ENCODE measurements at places on chromosomes 11 and 22.
A peak's percentile ranks its signal among the peaks of the same experiment; 100 is the strongest.

- peaks cover 21% of the 10 kb centered on the region for H3K27me3 ChIP-seq
- H3K4me1 ChIP-seq: no peaks in the 10 kb centered on the region
- H3K4me3 ChIP-seq: no peak overlapping the region
- no peak for ATAC-seq
- no peak overlapping the region for H3K27ac ChIP-seq
- H3K36me3 ChIP-seq: no peaks in the 10 kb centered on the region
Measured at GRCh38 chr11:76267556-76267955, 61.3 kb upstream of the WNT11 start.

- H3K4me3 ChIP-seq: no peak overlapping the region
- no peak for ATAC-seq
Measured at GRCh38 chr22:44894321-44894720, 115.5 kb downstream of the PHF21B start.

DNA sequence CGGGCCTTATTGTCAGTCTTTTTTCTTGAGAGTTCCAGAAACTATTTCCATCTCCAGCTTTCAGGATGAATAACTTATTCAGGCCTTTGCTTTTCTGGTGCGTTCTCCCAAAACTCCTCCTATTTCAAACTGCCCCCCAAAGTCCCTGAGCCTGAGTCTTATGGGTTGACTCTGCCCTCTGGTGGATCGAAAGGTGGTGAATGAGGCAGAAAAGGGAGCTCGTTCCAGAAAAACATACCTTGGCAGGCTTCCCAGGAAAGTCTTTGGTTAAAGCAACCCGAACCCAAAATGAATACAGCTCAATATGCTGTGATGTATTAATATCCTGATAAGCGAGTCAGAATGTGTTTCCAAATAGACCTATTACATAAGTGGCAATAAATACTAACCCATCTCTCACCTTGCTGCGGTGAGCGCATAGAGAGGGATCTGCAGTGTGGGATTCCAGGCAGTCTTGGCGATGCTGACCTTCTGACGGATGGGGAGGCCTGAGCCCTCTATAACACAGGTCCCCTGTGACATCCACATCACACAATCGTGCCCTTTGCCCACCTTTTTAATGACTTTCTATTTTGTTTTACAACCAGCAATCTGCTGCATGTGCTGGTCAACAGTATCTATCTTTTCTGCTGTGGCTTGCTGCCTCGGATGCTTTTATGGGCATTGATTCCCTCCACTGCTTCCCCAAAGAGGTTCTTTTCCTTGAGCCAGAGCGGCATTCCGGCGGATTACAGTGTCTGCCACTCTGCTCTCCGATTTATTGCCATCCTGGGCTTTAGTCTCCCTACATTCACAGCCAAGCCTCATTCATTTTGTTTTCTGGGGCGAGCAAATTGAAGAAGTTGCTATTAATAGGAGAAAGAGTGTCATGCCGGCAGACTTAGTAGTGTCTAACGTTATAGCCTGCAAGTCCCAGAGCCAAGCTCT lies 756.8 kb downstream of the NTM start:
- no peaks in the 10 kb centered on the region for H3K27me3 ChIP-seq
- no peaks in the 10 kb centered on the region for H3K36me3 ChIP-seq
- H3K4me1 ChIP-seq: no peaks in the 10 kb centered on the region

GRCh38 chr11:63635762-63636465 lies 21.7 kb upstream of the PLAAT3 start:
- H3K4me1 ChIP-seq: peaks cover 10% of the 10 kb centered on the region
- ATAC-seq: peak; percentile 55
- H3K4me3 ChIP-seq: no peak overlapping the region

DNA sequence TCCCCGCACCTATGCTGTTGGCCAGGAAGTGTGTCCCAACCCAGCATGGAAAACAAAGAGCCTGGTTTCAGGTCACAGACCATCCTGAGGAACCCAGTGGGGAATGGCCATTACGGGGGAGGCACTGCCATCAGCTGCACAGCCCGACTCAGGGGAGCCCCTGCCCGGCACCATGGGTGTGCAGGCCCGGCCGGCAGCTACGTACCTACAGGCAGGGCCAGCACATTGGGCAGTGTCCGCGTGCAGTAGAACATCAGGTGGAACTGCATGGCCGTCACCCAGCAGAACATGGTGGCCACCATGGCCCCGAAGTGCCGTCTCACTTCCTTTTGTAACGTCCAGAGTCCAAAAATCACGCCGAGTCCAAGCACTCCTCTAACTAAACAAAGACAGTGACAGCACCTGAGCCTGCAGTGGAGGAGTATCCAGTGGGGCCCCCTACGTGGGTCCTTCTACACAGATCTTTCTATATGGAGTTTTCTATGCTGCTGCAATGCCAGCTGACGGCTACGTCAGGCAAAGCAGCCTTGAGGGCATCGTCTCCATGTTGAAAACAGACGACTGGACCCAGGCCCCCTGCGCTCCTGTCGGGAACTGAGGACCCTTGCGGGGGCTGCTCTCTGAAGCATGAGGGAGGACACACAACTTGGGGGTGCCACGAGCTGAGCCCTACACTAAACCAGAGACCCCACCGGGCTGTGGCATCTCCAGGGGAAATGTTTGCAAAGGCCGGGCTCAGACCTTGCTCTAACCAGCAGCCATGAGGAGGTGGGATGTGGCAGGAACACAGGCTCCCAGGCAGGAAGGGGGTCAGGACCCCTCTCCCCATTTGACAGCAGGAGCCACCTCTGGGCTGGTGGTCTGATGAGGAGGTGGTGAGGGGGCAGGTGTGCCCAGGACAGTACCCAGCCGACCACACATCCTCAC lies 7.7 kb downstream of the ALG12 start:
- no peaks in the 10 kb centered on the region for H3K27me3 ChIP-seq
- ATAC-seq: no peak
- no peak overlapping the region for H3K27ac ChIP-seq
- H3K36me3 ChIP-seq: peaks cover 49% of the 10 kb centered on the region

- ATAC-seq: no peak
- no peak overlapping the region for H3K4me3 ChIP-seq
- no peaks in the 10 kb centered on the region for H3K27me3 ChIP-seq
- no peak overlapping the region for H3K27ac ChIP-seq
Measured at GRCh38 chr11:10032935-10033334, 261.1 kb downstream of the SBF2 start.

DNA sequence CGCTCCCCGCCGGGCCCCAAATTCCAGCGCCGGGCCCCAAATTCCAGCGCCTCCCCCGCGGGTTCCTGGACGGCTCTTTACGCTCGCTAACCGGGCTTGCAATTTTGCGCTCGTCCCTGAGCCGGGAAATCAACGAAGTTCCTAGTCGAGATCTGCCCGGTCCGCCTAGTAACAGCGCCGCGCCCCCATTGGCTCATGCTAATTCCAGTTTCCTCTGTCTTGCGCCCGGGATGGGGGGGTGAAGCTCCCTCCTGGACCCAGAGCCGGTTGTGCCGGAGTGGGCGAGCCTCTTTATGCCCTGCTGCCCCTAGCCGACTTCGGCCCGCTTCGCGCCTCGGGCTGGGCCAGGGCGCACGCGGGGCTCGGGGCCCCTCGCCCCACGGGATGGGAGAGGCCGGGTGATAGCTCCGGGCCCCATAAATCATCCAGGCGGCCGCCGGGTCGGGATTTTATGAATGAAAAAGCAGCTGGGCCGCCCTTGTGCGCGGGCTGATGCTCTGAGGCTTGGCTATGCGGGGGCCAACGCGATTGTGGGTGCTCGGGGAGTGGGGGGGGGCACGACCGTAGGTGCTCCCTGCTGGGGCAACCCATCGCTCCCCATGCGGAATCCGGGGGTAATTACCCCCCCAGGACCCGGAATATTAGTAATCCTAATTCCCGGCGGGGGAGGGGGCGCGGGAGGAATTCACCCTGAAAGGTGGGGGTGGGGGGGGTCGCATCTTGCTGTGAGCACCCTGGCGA lies 1.8 kb upstream of the CCND1 start:
- no peak for ATAC-seq
- H3K27ac ChIP-seq: peak overlapping the region; percentile 54
- H3K4me1 ChIP-seq: peaks cover 43% of the 10 kb centered on the region
- H3K27me3 ChIP-seq: peaks cover 49% of the 10 kb centered on the region
- no peaks in the 10 kb centered on the region for H3K36me3 ChIP-seq

DNA sequence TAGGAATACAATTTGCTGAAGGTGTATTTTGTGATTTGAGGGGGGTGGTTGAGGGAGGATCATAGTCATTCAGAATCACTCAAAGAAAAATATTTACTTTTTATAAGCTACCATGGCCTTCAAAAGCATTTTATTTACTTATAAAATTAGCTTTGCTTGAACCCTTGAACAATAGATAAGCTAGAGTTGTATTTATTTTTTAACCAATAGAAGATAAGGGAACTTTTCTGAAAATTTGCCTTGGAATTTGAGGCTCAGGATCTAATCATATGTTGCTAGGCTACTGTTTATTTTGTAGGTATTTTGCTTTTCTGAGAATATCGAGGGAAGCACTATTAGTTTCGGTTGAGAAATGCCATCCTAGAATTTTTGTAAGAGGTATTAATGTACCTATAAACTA lies 82.1 kb downstream of the EMSY start:
- no peak overlapping the region for H3K27ac ChIP-seq
- ATAC-seq: no peak
- no peaks in the 10 kb centered on the region for H3K4me1 ChIP-seq

DNA sequence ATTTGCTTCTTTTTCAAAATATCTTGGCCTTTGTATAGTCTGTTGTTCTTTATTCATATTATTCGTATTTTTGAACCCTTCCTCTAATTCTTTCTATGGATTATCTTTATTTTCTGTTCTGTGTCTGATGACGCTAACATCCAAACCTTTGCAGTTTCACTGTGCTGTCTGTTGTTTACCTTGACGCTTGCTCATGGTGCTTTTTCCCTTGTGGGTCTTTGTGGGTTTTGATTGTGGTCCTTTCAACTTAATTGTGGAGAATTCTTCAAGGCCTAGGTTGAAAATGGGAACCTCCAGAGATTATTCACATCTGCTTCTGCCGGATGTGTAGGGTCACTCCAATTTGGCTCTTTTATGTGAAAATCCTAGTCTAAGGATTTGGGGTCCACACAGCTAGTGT lies 34.6 kb downstream of the PARVG start:
- no peak for ATAC-seq
- no peak overlapping the region for H3K27ac ChIP-seq
- peaks cover 13% of the 10 kb centered on the region for H3K36me3 ChIP-seq
- H3K4me3 ChIP-seq: no peak overlapping the region

DNA sequence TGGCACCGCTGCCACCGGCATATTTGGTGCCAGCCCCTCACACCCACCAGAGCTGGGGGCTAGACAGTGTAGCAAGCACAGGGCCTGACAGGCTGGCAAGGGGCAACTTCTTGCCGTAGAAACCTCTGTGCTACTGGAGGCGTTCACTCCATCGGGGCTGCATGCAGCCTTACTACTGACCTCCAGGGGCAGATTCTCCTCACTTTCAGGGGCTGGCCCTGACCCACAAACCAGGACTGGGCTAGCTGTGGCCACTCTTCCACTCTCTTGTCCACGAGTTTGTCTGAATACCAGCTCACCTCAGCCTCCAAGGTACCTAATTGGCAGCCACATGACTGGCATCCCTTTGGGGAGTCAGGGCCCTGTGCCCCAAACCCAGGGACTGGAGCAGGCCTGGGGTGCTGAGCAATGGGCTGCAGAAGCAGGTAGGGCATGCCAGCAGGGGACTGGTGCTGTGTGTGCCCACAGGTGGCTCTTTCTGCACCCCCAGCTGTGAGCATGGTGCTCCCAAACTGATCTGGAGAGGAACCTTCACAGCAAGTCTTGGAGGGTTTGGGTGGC lies 2.1 kb upstream of the LMO1 start:
- ATAC-seq: no peak
- H3K36me3 ChIP-seq: no peaks in the 10 kb centered on the region
- H3K4me3 ChIP-seq: no peak overlapping the region
- H3K4me1 ChIP-seq: peaks cover 30% of the 10 kb centered on the region
- no peak overlapping the region for H3K27ac ChIP-seq

Data from stimulated activated memory B cell treated with anti-CD40 and anti-IgM and Interleukin-4, amounts not matched to agents 10 μg/mL and 1 μg/mL and 100 μg/mL, for 72 hours (primary cell).